Small intestine (tissue), 16 donors: ENCODE measurements at places on chromosomes 2 and 18.
A peak's percentile ranks its signal among the peaks of the same experiment; 100 is the strongest.

DNA sequence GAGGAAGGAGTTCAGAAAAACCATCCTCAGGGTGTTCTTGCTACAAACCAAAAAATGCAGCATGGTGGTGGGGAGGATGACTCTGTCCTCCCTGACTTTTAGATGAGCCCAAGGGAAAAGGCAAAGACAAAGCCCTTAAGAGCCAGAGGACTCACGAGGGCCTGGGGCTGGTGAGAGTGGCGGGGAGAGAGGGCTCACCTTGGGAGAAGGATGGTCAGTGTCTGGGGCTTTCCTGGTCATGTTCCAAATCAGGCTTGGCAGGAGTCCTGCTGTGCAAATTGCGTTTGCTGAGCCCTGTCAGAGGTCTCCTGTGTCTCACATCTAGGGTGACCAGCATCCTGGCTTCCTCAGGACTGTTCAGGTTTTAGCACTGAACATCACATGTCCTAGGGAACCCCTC lies 4.7 kb downstream of the UGT1A1 start:
- no peak for DNase-seq

DNA sequence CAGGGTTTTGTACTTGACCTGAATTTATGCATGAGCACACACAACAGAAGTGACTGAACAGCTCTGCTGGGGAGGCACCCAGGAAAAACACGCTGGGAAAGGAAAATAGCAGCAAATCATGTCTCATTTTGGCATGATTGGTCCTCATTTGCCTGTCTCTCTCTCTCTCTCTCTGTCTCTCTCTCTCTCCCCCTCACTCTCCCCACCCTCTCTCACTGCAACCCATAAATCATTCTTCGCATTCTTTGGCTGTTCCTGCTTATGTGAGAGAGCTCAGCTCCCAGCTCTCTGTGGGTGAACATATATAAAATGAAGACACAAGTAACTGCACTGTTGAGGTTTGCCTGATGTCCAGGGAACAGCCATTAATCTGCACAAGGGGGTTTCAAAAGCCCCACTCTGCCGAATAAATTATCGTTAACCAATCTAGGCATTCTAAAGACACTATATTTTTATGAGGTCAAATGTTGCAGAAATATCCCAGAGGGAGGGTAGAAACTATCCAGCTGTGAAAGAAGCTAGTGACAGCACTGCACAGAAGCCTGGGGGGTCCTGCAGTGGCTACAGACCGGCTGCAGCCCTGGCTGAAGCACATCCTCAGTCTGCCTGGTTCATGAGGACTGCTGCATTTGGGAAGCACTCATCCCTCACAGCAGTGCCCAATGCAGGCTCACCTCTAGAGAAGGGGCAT lies 260.3 kb downstream of the AFF3 start:
- DNase-seq, result peak; percentile 32

GRCh38 chr2:108073415-108074072 lies 87.2 kb downstream of the SLC5A7 start:
- DNase-seq, result no peak

DNA sequence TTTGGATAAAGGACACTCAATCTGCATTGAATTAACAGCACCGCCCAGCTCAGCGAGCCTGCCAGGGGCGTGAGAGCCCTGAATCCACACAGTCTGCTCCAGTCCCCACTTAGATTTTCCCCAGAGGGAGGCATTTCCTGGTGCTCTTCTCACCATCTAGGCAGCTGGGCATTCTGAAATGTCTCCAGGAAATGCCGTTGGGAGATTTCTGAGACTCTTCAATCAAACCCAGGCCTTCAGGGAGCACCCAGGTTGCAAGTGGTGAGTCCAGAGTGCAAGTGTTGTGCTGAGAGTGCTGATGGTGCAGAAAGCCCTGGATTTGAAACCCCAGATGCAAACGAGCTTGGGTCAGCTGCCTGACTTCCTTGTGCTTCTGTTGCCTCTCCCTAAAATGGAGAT lies 23.4 kb upstream of the TMEM37 start:
- peak; percentile 95 for DNase-seq

GRCh38 chr2:54977149-54977548 lies 73.1 kb downstream of the RTN4 start:
- peak; percentile 29 for DNase-seq

DNA sequence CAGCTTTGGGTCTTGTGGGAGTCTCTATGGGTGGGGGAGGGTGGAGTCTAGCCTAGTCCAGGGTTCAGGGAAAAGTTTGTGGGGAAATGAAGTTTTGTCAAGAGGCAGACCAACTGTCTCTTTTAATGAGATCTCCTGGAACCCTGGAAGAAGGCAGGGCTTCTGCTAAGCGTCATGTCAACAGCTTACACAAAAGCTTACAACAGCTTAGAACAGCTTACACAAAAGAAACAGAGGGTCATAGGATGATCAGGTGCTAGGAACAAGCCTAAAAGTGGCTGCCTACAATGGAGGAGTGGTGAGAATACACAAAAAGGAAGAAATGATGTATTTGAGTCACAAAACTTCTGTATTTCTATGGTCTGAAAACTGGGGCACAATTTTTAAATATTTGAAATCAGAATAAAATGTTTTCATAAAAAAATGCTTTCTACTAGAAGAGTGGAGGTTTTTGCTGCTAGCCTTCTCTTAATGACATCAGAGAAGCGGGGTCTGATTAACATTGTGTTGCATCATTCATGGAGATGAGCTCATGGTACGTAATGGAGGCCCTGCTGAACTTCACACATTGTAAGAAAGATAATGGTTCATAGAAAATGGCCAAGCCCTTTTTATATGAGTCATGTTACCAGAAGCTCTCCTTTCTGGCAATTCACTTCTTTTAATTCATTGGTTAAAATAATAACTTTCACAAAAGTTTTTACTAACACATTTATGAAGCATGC lies 351.0 kb downstream of the PIK3C3 start:
- DNase-seq, result no peak

DNA sequence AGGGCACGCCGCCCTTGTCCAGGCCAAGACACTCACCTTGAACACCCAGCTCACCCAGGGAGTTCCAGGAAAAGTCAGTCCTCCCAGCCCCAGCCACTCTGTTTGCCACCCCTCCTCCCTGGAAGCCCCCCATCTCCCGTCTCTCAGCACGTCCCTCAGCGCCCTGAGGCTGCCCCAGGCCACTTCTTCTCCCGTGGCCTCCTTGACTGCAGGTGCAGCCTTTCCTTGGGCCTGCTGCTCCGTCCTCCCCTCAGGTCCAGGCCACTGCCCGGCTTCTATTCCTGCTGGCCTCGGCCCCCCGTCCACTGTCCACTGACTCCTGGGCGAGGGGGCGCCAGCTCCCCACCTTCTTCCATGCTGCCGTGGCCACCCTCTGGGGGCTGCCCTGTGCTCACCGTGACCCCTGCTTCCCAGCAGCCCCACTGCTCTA lies 239.1 kb downstream of the HDAC4 start:
- DNase-seq, result no peak
